Fibroblast of upper back skin (primary cell): ENCODE measurements at places on chromosomes 12 and 14.

DNA sequence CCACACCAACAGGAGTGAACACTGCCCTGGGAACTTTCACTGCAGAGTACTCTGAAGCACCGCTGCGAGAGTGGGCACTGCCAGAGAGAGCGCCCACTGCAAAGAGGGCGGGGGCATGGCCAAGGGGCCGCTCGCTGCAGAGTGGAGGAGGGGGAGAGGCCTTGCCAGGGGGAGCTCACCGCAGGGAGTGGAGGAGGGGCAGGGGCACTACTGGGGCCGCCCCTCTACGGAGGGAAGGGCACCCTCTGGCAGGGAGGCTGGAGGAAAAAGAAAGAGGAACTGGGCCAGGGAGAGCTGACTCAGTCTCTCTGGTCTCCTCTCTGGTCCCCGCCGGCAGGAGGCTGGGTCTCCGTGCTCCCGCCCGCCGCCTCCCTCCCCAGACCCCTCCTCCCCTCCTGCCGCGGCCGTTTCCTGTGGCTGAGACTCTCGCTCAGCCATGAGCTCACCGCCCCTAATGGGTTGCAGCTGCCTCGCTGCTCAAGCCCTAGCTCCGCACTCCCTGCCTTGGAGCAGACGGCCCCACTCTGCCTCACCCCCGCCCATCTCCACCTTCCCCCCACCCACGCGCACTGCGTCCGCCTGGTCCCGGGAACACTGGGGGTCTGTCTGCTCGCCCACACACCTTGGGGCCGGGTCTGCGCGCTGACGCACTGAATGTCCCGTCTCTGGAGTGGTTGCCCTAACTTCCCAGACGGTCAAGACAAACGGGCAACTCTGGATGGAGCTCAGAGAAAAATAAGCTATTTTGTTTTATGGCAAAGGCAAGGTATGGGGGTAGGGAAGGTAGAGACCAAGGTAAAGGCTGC, 1.3 kb downstream of the ARHGEF40 start:
- peak; percentile 96 for DNase-seq

- DNase-seq = peak; percentile 29
Measured at GRCh38 chr12:97927977-97928376, 465.4 kb downstream of the RMST start.

- no peak for DNase-seq
Measured at GRCh38 chr14:22010545-22011252, 337.1 kb upstream of the OR4E1 start.

- peak; percentile 16 for DNase-seq
Measured at GRCh38 chr14:79809849-79810612, 401.3 kb downstream of the DIO2 start.

DNA sequence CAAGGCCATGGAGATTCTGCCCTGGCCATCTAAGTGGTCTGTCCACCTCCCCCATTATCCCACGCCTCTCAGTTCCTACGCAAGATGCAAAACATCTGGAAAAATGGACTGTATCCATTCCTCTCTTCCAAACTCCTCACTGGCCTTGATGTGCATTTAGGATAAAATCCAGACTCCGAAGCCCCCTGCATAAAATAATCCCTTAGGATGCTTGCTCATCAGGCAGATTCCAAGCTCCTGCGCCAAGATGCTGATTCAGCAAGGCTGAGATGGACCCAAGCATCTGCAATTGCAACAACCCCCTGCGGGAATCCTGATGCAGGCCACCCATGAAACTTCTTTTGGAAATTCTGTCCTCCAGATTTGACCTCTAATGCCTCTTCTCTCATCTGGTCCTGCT, 81.6 kb downstream of the SPRING1 start:
- peak; percentile 65 for DNase-seq

GRCh38 chr12:106974511-106974910, 12.4 kb downstream of the MTERF2 start:
- DNase-seq = no peak

- peak; percentile 56 for DNase-seq
Measured at GRCh38 chr14:20427231-20428009, 8.5 kb downstream of the KLHL33 start.

GRCh38 chr12:44158746-44159145, 322.9 kb downstream of the TMEM117 start:
- no peak for DNase-seq

- DNase-seq = no peak
Measured at GRCh38 chr12:38373784-38374183, 57.2 kb downstream of the ALG10B start.

GRCh38 chr14:38211255-38211735, 3.6 kb downstream of the SSTR1 start:
- no peak for DNase-seq

GRCh38 chr12:96314723-96315122, 85.5 kb downstream of the CDK17 start:
- no peak for DNase-seq

- no peak for DNase-seq
Measured at GRCh38 chr12:111238075-111238734, 130.7 kb downstream of the PHETA1 start.

- DNase-seq = peak; percentile 45
Measured at GRCh38 chr12:127241072-127241817, 1025.7 kb upstream of the TMEM132C start.

DNA sequence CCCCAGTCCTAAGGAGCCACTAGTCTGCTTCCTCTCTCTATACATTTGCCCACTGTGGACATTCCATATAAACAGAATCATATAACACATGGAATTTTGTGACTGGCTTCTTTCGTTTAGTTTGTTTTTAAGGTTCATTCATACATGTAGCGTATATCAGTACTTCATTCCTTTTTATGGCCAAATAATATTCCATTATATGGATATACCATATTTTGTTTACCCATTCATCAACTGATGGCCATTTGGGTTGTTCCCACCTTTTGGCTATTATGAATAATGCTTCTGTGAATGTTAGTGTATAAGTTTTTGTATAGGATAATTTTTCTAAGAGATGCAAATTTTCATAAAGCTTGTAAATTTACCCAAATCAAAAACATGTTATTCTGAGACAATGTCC, 4.4 kb downstream of the CRY1 start:
- no peak for DNase-seq

DNA sequence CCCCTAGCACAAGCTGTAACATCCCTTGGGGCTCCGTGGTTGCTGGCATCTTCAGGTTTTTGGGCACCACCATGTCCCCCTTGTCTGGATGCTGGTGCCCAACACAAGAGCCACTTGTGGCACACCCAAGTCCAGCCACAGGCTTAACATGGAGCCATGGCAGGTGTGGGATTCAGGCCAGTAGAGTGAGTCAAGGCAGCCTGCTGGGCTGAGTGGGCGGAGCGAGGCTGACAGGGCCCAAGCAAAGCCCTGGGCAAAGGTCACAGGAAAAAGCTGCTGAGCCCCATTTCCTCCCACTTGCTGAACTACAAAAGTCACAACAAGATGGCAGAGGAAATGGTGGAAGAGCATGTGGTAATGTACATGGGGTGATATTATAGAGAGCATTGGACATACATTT, 950.7 kb upstream of the FLRT2 start:
- no peak for DNase-seq

- no peak for DNase-seq
Measured at GRCh38 chr12:6376870-6377666, 1.7 kb upstream of the SCNN1A start.

- DNase-seq = no peak
Measured at GRCh38 chr12:13790317-13790716, 191.1 kb downstream of the GRIN2B start.

GRCh38 chr14:70809225-70810219, at the start of gene MAP3K9:
MAP3K9 (minus strand) TSS chr14:70809513; CDS start chr14:70809171, 342 bp downstream.
- peak; percentile 24 for DNase-seq

- no peak for DNase-seq
Measured at GRCh38 chr12:121282072-121282742, 14.3 kb downstream of the CAMKK2 start.

DNA sequence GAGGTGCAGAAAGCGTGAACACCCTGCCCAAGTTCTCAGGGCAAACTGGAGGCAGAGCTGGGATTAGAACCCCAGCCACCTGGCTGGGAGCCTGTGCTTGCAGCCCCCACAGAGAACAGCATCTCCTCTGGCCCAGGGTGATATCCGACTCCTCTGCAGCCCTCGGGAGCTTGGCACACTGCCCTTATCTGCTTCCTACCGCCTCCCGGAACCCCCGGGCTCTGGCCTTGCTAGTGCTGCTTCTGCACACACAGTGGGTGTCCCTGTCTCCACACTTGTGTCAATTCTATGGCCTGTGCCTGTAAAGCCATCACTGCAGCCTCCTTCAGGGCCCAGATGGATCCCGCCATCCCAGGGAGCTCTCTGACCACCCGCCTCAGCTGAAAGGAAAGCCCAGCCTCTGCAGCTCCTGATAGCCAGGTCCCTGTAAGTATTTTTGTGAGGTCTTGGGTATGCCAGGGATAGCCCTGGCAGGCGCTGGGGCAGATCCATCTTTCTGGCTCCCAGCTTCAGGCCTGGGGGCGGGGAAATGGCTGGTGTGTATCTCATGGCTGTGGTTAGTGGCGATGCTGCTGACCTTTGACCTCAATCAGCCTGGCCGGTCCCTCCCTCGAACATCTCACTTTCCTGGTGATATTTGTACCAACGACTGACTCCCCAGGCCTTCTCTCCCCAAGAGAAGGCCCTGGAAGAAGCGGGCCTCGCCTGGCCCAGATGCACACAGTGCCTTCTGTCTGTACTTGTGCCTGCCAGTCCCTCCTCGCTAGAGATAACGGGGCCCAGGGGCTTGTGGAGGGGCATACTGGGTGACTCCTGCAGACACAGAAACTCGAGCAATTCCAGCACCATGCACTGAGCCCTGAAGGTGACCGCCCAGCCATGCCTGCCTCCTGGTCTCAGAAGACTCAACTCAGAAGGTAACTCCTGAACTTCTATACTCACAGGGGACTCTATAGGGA, 183.8 kb downstream of the CALM1 start:
- peak; percentile 19 for DNase-seq

DNA sequence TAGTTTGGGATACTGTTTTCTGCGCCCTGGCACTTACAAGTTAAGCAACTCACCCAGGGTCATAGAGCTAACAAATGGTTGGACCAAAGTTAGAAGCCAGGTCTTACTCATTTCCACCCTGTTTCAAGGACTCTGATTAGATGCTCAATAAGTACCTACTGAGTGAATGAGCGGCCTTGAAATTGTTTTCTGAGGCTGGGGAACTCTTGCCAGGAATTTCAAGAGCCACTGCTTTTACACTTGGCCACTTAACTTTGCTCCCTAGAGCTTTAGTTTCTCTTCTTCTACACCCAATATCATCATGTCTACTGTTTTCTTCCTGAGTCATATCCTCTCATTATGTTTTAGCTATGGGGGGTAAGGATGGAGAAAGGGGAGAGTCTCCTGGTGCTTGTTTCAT, 431.6 kb downstream of the ZFP36L1 start:
- peak; percentile 83 for DNase-seq

GRCh38 chr12:99847936-99848335, 136.8 kb downstream of the ANKS1B start:
- no peak for DNase-seq

- DNase-seq = no peak
Measured at GRCh38 chr14:99125616-99126431, 146.2 kb downstream of the BCL11B start.

- peak; percentile 99 for DNase-seq
Measured at GRCh38 chr12:108696111-108696995, 35.0 kb downstream of the CORO1C start.

GRCh38 chr12:61538951-61539350, 721.3 kb upstream of the USP15 start:
- no peak for DNase-seq

GRCh38 chr12:64025174-64025958, 180.9 kb downstream of the SRGAP1 start:
- DNase-seq = no peak

GRCh38 chr12:78835493-78835892, 29.1 kb upstream of the SYT1 start:
- DNase-seq = no peak

GRCh38 chr12:27780612-27781408, 774 bp upstream of the MANSC4 start:
- DNase-seq = peak; percentile 33

DNA sequence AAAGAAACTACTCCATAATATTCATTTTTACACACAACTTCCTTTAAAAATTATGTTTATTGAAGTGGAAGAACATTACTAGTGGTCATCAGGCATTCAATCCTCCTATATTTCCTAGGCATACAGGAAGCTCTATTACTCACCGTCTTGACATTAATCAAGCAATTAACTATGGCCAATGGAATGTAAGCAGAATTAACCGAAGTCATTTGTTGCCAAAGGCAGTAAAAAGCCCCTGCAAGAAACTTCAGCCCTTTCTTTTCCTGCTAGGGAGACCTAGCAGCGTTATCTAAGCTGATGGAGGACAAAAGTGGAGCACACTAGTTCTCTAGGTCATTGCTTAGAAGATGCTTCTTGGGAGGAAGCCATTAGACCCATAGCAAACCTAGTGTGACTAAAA, 399.6 kb downstream of the KCNH5 start:
- DNase-seq = peak; percentile 39

DNA sequence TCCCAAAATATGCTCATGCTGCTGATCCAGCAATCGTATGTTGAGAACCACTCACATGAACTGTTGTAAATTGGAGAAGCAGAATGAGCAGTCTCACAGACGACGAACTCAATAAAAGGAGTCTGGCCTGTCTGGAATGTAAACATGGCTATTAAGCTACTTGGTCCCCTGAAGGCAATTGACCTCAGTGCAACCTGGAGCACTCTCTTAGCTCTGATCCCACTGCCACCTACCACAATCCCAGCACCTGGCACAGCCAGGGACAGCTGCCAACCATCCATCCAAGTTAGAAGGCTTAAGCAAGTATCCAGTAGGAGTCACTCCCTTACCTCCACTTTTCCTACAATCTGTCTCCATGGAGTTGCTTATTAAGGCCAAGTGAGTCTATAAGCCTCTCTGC, 406.9 kb upstream of the CLEC14A start:
- no peak for DNase-seq
